Stimulated activated CD4-positive, alpha-beta T cell treated with anti-CD3 and anti-CD28 coated beads, Interleukin-12 subunit alpha, Interleukin-12 subunit beta, amount 100 ng/mL, for 4 hours (primary cell): ENCODE measurements at places on chromosomes 1 and 21.
A peak's percentile ranks its signal among the peaks of the same experiment; 100 is the strongest.

GRCh38 chr1:192516776-192517297 is 58.7 kb upstream of the RGS1 start:
- no peak for DNase-seq

DNA sequence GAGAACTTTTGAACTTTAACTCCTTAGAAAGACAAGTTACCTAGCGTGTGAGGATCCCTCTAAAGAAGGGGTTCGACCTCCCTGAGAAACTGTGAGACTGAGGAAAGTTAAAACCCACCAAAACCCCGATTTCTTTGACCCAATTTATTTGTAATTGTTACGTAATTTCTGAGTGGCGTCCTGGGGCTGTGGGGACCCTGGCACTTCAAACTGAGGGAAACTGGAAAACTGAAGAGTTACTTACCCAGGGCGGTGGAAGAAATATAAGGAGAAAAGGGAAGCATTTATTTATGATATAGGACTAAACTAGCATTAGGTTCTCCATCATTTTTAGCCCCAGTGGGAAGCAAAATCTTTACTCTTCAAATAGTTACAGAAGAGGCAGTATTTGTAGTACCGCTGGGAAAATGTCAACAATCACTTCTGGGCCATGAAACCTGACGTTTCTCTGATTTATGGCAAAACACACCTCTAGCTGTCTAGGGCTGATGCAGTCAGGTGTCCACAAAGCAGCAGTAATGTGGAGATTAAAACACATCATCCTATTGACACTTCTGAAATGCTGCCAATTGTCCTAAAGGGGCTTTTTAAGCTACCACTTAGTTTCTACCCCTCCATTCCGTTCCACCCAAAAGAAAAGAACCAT is 430 bp downstream of the S100B start:
- DNase-seq = no peak

GRCh38 chr1:43602990-43603389 is 47.0 kb upstream of the KDM4A start:
- no peak for DNase-seq

DNA sequence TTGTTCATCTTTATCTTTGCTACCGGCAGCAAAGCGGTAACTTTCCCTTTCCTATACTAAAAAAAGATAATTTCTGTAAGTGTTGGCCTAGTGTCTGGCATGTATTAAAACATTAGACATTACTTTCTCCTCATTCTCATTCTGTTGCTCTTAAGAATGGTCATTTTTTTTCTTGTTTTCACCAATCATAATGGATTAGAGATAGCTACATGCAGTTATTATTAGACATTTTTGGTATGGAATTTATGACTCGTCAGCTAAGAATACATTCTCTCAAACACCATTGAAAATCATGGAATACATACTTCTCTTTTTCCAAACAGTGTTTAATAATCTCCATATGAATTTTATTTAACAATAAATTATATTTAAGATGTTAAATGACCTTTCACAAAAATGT is 1154.6 kb downstream of the BRINP3 start:
- DNase-seq = no peak

DNA sequence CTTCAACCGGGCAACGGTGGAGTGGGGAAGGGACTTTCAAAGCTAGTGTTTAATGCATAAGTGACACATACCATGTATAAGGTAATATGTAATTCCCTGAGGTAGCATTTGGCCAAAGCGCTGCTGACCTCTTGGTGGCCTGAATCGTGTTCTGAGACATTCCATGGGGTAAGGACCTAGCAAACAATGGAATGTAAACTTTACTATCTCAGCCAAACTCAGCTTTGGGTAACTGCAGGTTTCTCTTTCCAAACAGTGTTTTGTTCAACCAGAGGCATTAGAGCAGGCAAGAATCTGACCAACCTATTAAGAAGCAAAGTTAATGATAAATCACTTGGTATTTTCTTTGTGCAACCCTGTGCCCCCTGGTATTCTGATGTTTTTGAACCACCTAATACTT is 22.0 kb downstream of the TGFB2 start:
- DNase-seq = no peak

GRCh38 chr1:39105841-39106765 is 80.0 kb downstream of the NDUFS5 start:
- DNase-seq = peak; percentile 28

GRCh38 chr1:44421446-44421884 is 16.4 kb downstream of the RNF220 start:
- no peak for DNase-seq

DNA sequence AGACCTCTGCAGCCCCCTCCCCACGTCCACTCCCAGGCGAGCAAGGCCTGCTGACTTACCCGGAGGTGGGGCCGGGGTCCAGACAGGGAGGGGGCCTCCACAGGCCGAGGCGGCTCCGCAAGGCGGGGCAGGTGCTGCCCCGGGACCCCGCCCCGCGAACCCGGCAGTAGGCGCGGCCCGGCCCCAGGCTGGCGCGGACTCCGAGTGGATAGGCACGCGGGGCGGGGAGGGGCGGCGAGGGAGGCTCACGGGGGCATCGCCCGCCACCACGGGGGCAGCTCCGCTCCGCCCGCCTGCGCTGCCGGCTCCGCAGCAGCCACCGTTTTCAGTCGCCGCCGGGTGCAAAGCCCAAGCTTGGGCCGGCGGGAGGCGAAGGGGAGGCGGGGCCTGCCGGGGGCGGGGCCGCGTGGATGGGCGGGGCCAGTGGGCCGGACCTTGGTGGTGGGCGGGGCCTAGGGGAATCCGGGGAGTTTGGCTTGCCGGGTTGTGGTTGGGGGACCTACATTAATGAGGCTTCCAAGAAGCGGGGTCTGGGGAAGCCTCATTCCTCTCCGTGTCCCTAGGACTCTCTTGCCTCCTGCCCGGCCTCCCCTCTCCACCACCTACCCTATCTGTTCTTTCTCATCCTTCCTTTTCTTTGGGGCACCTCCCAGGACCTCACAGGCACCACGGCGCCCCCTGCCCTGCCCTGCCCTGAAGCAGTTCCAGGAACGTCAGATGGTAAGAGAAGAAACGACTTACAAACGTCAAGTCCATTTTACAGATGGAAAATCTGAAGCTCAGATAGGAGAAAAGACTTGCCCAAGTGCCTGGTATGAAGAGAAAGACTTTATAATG is at the start of gene RIMS3:
TSS of gene RIMS3 (minus strand) at position 348 of the 837 bp plus-strand sequence. CDS start 23,757 bp downstream, outside the sequence.
- DNase-seq = peak; percentile 84

GRCh38 chr1:85396194-85396593 is 68.8 kb downstream of the DDAH1 start:
- DNase-seq = no peak

GRCh38 chr21:45545691-45546531 is 3.7 kb upstream of the SLC19A1 start:
- DNase-seq = no peak
